ENCODE measurements at places on chromosomes 11 and 22.

GRCh38 chr11:706439-706956, 467 bp downstream of the EPS8L2 start:
- no peak for DNase-seq

DNA sequence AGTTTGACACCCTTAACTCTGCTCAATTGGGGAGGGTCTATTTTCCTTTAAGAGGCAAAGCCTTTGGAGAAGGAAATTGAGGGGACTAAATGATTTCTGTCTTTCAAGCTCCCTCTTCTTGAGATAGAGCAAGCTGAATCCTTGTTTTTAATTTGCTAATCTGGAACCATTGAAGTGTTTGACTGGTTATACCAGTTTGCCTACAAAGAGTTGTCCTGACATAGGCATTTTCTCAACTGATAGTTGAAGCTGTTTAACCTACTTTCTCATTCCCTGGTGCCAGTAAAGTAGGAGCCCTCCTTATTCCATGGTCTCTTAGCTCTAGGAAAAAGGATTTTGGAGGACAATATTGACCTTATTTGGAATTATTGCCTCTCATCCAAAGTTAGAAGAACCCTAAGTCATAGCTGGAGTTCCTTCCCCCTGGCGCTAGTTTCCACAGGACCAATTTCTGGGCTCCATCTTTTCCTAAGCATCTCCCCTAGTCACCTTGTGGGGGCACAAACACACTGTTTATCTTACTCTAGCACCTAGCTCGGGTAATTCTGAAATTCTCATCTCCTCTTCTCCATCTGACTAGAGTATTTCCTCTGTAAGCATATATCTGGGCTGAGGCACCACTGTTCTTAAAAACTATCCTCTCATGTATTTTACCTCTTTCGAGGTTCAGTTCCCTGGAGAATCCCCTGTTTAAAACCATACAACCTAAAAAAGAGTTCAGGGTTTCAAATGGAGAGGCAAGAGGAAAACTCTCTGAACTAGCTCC, 7.4 kb downstream of the ZDHHC5 start:
- DNase-seq = no peak

- DNase-seq = peak; percentile 52
Observed at GRCh38 chr22:17583151-17583550, 19.9 kb downstream of the SLC25A18 start.

- DNase-seq = no peak
Observed at GRCh38 chr11:79400717-79401330, 40.0 kb downstream of the TENM4 start.

GRCh38 chr11:27413218-27413617, 50.2 kb upstream of the CCDC34 start:
- no peak for DNase-seq

- peak; percentile 76 for DNase-seq
Observed at GRCh38 chr22:50731811-50732624, 6.0 kb upstream of the ACR start.

DNA sequence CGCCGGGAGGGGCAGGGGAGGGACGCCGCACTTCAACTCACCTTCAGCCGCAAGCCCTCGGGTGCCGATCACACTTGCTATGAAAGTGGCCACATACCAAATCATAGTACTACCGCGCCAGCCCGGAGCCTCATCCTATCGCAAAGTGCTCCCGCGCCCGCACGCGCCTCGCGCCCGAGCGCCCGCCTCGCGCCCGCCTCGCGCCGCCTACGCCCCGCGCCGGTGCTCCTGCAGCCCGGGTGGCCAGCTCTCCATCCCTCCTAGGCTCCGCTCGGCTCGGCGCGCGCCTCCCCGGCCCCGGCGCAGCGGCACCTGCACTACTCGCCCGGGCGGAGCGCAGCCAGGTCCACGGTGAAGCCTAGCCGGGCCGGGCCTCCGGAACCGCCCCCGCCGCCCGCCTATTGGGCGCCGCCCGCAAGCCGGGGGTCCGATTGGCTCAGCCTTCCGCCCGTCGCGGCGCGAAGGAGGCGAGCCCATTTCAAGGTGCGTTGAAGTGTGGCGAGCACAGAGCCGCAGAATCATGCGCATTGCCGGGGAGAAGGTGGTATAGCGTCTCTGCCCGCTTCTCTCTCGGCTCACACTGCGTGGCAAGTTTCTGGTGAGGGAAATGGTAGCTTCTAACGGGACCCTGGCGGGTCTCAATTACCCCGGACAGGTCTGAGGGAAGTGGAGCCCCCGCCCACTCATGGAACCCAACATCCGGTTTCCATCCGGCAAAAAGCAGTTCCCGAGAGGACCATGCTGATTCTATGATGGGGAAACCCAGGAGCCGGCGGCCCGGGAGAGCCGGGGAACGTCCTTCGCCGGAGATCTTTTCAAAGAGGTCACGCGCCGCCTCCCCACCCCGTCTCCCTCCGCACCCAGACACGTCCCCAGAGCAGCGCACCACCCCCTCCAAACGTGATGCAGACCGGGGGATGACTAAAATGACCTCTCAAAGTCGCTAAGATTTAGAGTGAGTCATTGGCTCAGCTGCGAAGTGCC, at the start of gene IGSF9B:
Gene IGSF9B, minus strand, starts transcription at position 319 of the 984 bp plus-strand sequence. Its CDS starts 214 bp downstream, at position 105.
- DNase-seq = peak; percentile 93

DNA sequence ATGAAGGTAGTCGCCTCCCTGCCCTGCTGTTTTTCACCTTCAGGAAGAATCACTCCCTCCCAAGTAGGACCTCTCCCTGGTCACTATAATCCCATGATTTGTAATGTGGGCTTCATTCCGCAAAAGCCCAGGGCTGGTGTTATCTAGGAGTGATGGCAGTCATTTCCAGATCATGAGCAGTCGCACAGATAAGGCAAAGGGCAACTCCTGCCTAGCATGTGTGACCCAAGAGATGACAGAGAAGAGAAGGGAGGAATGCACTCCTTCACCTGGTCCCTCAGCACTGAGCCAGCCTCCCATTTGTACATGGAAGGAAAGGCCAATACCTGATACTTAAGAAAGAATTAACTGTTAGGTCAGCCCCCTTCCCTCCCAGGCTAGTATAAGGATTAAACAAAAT, 102.9 kb downstream of the RPL27A start:
- no peak for DNase-seq

DNA sequence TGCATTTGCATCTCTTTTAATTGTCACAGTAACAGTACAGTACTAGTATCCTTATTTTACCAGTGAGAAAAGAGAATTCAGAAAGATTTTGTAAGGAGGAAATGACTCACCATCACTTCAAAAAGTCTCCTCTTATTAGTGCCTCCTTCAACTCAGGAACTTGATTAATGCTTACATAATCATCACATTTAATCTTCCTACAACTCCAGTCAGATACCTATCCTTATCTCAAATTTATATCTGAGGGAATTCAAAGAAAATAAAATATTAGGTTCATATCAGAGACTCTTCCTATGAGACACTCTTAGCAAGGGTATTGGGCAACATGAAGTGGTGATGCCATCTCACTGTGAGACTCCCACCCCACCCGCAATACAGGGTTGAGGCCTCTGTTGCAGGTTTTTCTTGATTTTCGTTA, 26.1 kb upstream of the CTSC start:
- DNase-seq = no peak

DNA sequence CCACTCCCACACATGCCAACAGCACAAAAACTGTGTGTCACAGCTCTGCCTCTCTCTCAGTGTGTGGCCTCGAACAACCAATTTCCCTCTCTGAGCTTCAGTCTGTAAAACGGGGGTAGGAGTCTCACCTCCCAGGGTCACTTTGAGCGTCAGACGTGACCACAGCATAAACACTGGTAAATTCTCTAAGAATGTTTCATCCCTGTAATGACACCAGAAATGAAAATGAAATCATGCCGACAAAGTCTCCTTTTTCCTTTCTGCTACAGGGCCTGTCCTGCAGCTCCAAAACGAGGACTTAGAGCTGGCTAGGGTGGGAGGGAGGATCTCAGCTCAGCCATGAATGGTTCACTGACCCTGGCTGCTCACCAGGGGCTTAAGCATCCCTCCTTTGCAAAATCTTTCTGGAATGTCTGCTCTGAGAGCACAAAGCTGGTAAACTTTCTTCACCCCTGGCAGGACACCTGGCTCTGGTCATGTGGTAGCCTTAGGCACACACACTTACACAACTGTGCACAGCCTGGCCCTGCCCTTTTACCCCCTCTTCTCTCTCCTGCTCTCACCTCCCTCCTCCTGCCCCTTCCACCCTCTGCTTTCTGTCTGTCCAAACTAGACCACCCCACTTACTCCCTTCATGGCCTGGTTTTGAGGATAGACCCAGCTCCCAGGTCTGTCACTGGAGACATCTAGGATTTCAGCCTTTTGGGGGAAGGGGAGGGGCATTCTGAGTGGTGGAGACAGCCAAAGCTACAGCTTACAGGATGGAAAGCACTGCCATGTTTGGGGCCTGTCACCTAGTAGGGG, 12.3 kb upstream of the TSKU start:
- peak; percentile 91 for DNase-seq

DNA sequence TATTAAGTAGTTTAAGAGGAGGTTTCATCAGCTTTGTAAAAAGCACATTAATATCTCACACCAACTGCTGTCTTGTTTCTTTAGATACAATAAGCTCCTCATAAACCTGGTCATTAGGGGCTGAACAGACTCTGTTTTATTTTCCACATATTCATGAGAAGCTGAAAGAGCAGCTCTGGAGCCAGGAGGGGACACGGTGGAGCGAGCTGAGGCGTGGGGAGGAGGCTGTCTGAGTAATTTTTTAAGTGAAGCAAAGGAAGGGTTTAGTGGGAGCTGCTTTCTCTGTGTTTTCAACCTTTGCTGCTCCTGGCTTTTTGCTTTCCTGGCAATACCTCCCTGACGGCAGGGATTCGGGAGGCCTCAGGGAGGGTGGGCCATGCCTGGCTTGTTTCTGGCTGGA, 67.0 kb upstream of the EIF3D start:
- DNase-seq = no peak

GRCh38 chr11:67384851-67385366, 6.9 kb upstream of the RAD9A start:
- no peak for DNase-seq

GRCh38 chr22:20440637-20441591, 3.3 kb upstream of the SCARF2 start:
- peak; percentile 64 for DNase-seq
